ENCODE measurements at places on chromosomes 7 and 10.

GRCh38 chr10:80855348-80855971, 317.8 kb downstream of the SH2D4B start:
- no peak overlapping the region for H3K27ac ChIP-seq
- DNase-seq = no peak
- H3K4me3 ChIP-seq = no peak overlapping the region
- H3K27me3 ChIP-seq = no peaks in the 10 kb centered on the region

GRCh38 chr7:94832051-94832450, 75.3 kb upstream of the PPP1R9A start:
- H3K27me3 ChIP-seq = no peaks in the 10 kb centered on the region
- no peak for DNase-seq
- no peak overlapping the region for H3K27ac ChIP-seq
- H3K36me3 ChIP-seq = no peaks in the 10 kb centered on the region

DNA sequence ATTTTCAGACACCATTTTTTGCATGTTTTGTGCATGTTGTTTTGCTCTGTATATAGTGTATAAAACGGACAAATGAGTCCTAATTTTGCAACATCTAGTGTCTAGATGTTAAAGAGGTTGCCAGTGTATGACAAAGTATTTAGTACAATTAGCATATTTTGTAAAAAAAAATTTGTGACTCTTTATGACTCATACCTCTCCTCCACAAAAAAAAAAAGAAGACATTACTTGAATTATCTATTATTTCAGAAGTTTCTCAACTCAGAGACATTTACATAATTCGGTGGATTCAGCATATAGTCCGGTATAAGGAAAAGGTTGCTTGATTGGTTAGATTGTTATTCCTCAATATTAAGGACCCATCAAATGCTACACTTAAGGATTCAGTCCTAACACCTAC, 26.0 kb downstream of the NUP42 start:
- H3K4me3 ChIP-seq = no peak overlapping the region
- H3K27me3 ChIP-seq = peaks cover 8% of the 10 kb centered on the region
- DNase-seq = no peak
- no peaks in the 10 kb centered on the region for H3K36me3 ChIP-seq
- H3K27ac ChIP-seq = no peak overlapping the region

- DNase-seq = no peak
- no peaks in the 10 kb centered on the region for H3K27me3 ChIP-seq
- H3K36me3 ChIP-seq = peaks cover under 1% of the 10 kb centered on the region
- no peak overlapping the region for H3K4me3 ChIP-seq
These were observed 6.1 kb upstream of the PILRA start for GRCh38 chr7:100367251-100367620.

DNA sequence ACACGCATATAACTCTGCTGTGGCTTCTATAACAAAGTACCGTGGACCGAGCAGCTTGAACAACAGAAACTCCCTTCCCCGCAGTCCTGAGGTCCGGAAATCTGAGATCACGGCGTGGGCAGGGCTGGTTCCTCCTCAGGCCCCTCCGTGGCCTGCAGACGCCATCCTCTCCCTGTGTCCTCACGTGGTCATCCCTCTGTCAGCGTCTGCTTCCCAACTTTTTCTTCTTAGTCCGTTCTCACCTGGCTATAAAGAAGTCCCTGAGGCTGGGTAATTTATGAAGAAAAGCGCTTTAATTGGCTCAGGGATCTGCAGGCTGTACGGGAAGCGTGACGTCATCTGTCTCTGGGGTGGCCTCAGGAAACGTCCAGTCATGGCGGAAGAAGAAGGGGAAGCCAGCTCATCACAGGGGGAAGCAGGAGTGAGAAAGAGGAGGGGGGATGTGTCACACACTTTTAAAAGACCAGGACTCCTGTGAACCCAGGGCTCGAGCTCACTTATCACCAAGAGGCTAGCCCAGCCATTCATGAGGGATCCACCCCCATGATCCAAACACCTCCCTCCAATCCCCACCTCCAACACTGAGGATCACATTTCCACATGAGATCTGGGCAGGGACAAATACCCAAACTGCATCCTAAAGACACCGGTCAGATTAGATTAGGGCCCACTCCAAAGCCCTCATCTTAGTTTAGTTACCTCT, 91.2 kb upstream of the INSIG1 start:
- H3K36me3 ChIP-seq = no peaks in the 10 kb centered on the region
- peak overlapping the region; percentile 57 for H3K4me3 ChIP-seq
- peaks cover 57% of the 10 kb centered on the region for H3K27me3 ChIP-seq
- H3K27ac ChIP-seq = peak overlapping the region; percentile 69

DNA sequence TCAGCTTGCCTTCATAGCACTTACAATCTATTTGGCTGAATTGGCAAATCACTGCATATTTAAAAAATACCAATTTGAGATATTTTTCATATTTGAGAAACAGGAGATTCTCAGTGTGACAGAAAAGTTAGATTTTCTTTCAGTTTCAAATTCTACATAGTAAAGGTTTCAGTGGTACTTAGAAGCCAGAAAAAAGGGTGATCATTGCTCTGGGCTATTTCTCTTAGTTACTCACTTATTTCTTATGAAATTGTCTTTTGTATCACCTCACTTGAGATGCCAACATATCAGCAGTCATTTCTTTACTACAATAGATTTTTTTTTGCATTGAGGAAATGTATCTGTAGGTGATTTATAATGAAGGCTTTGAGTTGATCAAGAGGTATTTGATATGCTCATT, 478.2 kb downstream of the GATA3 start:
- no peak overlapping the region for H3K27ac ChIP-seq
- H3K4me1 ChIP-seq = no peaks in the 10 kb centered on the region
- no peaks in the 10 kb centered on the region for H3K27me3 ChIP-seq
- H3K4me3 ChIP-seq = no peak overlapping the region

DNA sequence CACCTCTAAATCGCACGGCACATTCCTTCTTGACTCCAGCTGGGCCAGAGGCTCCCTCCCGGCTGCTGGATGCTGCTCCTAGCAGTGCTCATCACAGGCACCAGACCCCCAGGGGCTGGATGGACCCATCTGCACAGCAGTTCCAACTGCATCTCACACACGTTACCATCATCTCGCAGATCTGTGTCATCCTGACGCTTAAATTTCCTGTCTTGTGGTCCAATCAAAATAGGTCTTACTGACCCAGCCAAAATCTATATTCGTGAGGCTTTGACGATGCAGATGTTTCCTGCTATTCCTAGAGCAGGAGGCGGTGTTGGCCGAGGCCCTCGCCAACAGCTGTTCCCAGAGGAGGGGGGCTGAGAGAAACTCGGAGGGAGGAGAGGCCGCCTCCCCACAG, 108.0 kb downstream of the MKI67 start:
- H3K4me1 ChIP-seq = no peaks in the 10 kb centered on the region
- H3K36me3 ChIP-seq = no peaks in the 10 kb centered on the region
- no peaks in the 10 kb centered on the region for H3K27me3 ChIP-seq

- no peak for DNase-seq
- H3K27me3 ChIP-seq = peaks cover 23% of the 10 kb centered on the region
- H3K27ac ChIP-seq = no peak overlapping the region
- H3K4me3 ChIP-seq = no peak overlapping the region
These were observed 89.5 kb upstream of the PAX2 start for GRCh38 chr10:100655760-100656421.

Data from esophagus squamous epithelium (tissue), 5 donors.